NCI-H1694 (cell line): ENCODE measurements at places on chromosomes 1 and 21.

DNA sequence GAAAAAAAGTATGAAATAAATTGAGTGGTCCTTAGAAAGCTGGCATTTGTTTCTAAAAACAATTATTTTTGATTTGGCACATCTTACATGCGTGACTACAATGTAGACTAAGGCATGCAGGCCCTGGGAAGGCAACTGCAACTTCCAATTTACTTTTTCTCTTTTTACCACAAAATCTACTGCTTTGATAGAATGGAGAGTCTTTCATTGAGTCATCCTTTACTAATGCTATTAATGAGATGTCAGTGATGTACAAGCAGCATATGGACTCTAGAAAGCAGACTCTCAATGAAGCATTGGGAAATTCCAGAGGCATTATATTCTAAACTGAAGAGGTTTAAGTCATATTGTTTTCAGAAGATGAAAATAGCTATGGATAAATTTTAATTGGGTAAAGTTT lies 29.6 kb upstream of the PRRX1 start:
- no peak for DNase-seq

- peak; percentile 39 for DNase-seq
These were observed at the start of gene KCNA3 for GRCh38 chr1:110674337-110675059. Gene KCNA3, minus strand, starts transcription at chr1:110674940. Its CDS starts 131 bp downstream, at chr1:110674809.

GRCh38 chr1:161193561-161194235 lies 5.2 kb downstream of the ADAMTS4 start:
- no peak for DNase-seq

- DNase-seq = no peak
These were observed 2.7 kb upstream of the CD5L start for GRCh38 chr1:157844089-157844830.

GRCh38 chr1:42305639-42306038 lies 29.4 kb downstream of the FOXJ3 start:
- no peak for DNase-seq

- peak; percentile 34 for DNase-seq
These were observed 6.1 kb upstream of the IGFN1 start for GRCh38 chr1:201184307-201185122.

DNA sequence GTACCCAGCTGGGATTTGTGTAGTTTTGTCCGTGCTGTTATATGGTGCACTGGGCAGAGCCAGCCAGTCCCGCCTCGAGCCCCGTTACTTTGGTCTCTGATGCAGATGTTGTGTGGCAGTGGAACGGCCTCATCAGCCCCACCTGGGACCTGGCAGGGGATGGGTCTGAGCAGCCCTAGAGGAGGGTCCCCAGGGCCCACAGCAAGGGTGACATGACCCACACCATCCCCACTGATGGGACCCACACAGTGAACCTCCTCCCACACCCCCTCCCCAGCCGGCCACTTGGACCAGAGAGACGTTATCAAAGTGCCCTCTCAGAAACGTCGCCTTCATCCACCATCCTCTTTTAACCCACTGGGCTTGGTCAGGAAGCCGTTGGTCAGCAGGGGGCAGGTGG lies 42.0 kb upstream of the PCBP3 start:
- DNase-seq = no peak
